Tibial nerve (tissue), 4 donors: ENCODE measurements at places on chromosomes 3 and 15. TPM values are rescaled to one million over a fixed set of nuclear protein-coding genes. Genes with fewer than 3 reads are reported as not detected.

DNA sequence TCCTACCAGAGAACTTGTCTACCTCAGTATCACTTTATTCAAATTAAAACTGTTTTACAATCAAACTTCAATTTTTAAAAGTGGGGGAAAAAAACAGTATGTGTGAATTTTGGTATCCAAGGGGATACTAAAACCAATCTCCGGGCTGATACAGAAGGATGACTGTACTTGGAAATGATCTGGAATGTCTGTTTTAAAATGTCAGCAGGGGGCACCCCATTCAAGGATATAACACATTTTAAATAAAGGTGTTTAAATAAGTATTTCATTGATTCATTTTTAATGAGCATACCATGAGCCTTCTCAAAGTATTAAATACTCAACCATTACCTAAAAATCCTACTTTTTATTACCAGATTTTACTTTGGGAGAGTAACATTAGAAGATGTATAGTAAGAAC lies 67.9 kb downstream of the ULK4 start:
- DNase-seq = no peak
- no peaks in the 10 kb centered on the region for H3K4me1 ChIP-seq
- H3K4me3 ChIP-seq = no peak overlapping the region
- H3K36me3 ChIP-seq = no peaks in the 10 kb centered on the region

GRCh38 chr3:14516738-14517345 lies 23.3 kb downstream of the GRIP2 start:
- H3K4me1 ChIP-seq = peaks cover under 1% of the 10 kb centered on the region
- H3K4me3 ChIP-seq = no peak overlapping the region
- H3K27me3 ChIP-seq = no peaks in the 10 kb centered on the region
- no peak overlapping the region for H3K27ac ChIP-seq
- H3K36me3 ChIP-seq = no peaks in the 10 kb centered on the region

- H3K27me3 ChIP-seq = no peaks in the 10 kb centered on the region
- H3K36me3 ChIP-seq = no peaks in the 10 kb centered on the region
- no peaks in the 10 kb centered on the region for H3K4me1 ChIP-seq
- no peak for DNase-seq
- no peak overlapping the region for H3K4me3 ChIP-seq
Observed at GRCh38 chr3:43857361-43858293, 166.9 kb downstream of the ABHD5 start.

DNA sequence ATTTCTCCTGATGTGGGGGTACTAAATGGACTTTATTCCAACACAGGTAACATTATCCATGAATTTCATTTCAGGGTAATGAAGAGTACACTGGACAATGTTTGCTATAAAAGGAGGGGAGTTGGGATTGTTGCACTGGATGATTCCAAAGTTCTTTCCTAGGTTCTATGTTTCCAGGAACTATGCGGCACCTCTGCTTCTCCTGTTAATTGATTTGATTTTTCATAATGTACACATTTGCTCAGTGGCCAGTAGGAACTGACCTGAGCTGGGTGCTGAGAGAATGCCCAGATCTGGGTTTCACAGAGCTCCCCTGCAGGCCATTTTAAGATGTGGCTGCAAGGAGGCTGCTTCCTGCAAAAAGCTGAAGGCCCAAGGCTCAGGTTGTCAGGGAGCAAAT lies 171.7 kb downstream of the KLF13 start:
- no peak overlapping the region for H3K27ac ChIP-seq
- no peak overlapping the region for H3K4me3 ChIP-seq
- H3K36me3 ChIP-seq = no peaks in the 10 kb centered on the region
- no peaks in the 10 kb centered on the region for H3K27me3 ChIP-seq
- no peak for DNase-seq

- DNase-seq = no peak
- H3K4me3 ChIP-seq = no peak overlapping the region
- H3K27me3 ChIP-seq = no peaks in the 10 kb centered on the region
- H3K36me3 ChIP-seq = no peaks in the 10 kb centered on the region
- no peak overlapping the region for H3K27ac ChIP-seq
- no peaks in the 10 kb centered on the region for H3K4me1 ChIP-seq
Observed at GRCh38 chr3:108024146-108024850, 66.5 kb downstream of the CD47 start.

DNA sequence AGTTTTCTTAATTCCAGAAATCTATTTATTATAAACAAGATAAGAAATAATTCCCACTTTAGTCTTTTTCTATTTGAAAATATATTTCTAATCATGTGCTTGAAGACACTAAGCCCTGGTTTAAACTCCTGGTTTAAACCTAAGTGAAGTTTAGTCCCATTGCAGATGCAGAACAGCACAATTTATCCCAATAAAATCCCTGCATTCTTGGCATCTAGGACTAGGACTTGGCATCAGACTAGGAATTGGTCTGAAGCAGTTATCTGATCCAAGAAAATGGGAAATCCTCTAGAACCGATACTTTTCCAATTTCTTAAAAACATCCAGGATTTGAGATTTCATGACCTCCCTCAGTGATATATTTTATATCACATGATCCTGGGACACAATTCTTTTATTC lies 168.8 kb upstream of the VEPH1 start:
- DNase-seq = no peak
- H3K4me3 ChIP-seq = no peak overlapping the region

DNA sequence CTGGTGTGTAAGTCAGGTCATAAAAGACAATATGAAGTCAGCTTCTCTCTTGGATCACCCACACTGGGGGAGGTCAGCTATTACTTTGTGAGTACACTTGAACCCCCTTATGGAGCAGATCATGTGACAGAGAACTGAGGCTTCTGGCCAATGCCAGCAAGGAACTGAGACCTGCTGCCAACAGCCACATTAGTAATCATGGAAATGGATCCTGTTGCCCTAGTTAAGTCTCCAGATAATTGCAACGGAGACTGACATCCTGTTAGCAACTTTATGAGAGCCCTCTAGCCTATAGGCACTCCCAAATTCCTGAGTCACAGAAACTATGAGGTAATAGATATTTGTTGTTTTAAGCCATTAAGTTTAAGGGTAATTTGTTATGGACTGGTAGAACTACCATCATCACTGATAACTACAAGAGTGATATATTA lies 110.4 kb upstream of the GMNC start:
- no peak for DNase-seq
- no peak overlapping the region for H3K27ac ChIP-seq
- no peaks in the 10 kb centered on the region for H3K4me1 ChIP-seq
- H3K36me3 ChIP-seq = no peaks in the 10 kb centered on the region

The DAZL gene
- total RNA-seq = not detected

The MNS1 gene
- total RNA-seq = 1.8 TPM

The P2RY1 gene
- 8.4 TPM for total RNA-seq

The FRMD5 gene
- 4.4 TPM for total RNA-seq

The RTP3 gene
- total RNA-seq = not detected
